ENCODE measurements at places on chromosomes 7 and 10. TPM values are rescaled to one million over a fixed set of nuclear protein-coding genes. Genes with fewer than 3 reads are reported as not detected.

The AOAH gene
- not detected for polyA plus RNA-seq

The GBX1 gene
- polyA plus RNA-seq: not detected

The PRKG1 gene
- polyA plus RNA-seq: not detected

The NPSR1 gene
- polyA plus RNA-seq: not detected

The PCLO gene
- polyA plus RNA-seq: 0.70 TPM

The NKX2-3 gene
- polyA plus RNA-seq: not detected

The NCF1 gene
- not detected for polyA plus RNA-seq

The ARF5 gene
- 172 TPM for polyA plus RNA-seq

The NPY gene
- not detected for polyA plus RNA-seq

The SLC16A9 gene
- polyA plus RNA-seq: 0.04 TPM

The TRRAP gene
- polyA plus RNA-seq: 13.0 TPM

The ALOX5 gene
- 0.40 TPM for polyA plus RNA-seq

The NEUROD6 gene
- polyA plus RNA-seq: not detected

The VIPR2 gene
- polyA plus RNA-seq: not detected

The WNT8B gene
- polyA plus RNA-seq: 0.04 TPM

The GNG11 gene
- 26.3 TPM for polyA plus RNA-seq

The TMEM196 gene
- not detected for polyA plus RNA-seq

The AGAP6 gene
- 10.3 TPM for polyA plus RNA-seq

The FANK1 gene
- 3.4 TPM for polyA plus RNA-seq

The FAM25A gene
- polyA plus RNA-seq: not detected

The DPYSL4 gene
- polyA plus RNA-seq: 14.0 TPM

The GIMAP4 gene
- not detected for polyA plus RNA-seq

The IL15RA gene
- polyA plus RNA-seq: 0.72 TPM

The GLRX3 gene
- polyA plus RNA-seq: 153 TPM
